IMR-90 (cell line): ENCODE measurements at places on chromosomes 3 and 15. TPM values are rescaled to one million over a fixed set of nuclear protein-coding genes. Genes with fewer than 3 reads are reported as not detected.

- no peak for DNase-seq
Measured at GRCh38 chr3:9169326-9169725, 80.1 kb downstream of the SRGAP3 start.

The CHST13 gene
- total RNA-seq = not detected in 2 replicates

DNA sequence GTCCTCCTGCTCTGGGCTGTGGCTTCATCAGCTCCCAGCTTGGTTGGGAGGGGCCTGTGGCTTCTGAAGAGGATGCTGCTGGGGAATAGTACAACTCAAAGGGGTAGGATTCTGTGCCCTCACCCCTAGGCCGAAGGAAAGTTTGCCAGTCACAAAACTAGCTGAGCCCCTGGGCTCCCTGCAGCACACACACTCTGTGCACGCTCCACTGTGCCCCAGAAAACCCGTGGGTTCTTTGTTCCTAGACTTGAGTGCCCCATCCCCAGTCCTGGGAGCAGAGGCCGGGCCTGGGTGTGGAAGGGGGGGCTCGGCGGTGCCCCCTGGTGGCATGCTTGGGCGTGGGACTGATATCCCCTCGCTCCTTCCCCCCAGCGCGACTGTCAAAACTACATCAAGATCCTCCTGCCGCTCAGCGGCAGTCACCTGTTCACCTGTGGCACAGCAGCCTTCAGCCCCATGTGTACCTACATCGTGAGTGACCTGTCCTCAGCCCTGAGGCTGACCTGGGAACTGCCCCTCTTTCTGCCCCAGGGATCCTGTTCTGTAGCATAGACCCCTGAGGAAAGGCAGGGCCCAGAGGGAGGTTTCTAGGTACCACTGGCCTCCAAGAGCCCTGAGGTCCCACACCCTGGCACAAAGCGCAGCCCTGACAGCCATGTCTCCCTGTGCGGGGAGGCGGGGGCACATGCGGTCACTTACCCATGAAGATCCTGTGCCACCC is 14.2 kb downstream of the CIB1 start:
- DNase-seq = no peak

The NTRK3 gene
- total RNA-seq = under 0.01 TPM in 2 replicates

DNA sequence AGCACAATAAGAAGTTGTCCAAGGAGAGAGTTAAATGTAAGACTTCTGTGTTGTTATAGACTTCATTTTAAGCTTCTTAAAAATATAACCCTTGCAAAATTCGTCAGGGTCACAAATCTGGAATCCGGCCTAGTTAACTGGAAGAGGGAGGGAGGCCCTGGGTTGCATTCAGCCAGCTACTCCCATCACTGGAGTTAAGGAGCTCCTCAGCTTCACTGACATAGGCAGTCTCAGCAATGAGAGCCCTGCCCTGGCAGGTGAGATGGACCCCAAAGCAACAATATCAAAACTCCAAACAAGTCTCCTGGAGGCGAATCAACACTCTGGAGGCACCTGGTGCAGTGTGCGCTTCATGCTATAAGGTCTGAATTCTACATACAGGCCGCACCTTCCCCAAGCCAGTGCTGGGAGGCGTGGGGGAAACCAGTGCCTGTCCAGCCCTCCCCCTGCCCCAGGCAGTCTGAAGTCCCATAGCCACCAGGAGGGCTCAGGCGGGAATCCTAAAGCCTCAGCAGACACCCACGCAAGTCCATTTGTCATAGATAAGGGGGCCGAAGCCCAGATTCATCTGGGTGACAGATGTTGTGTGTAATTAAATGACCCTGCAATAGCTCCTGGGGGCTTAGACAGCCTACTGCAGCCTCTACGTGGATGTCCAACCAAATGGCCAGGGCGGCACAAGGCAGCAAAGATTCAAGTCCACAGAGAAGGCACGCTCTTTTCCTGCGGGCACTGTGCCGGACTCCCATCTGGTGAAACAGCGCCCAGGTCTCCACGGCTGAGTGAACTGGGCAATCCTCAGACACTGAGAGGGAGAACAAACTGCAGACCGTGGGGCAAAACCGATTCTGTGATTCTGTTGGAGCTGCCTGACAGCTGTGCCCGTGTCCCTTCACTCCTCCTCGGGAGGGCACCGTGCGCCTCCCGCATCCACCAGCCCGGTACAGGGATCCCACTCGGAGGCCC is 64.9 kb downstream of the ATP10A start:
- DNase-seq = peak; percentile 54

DNA sequence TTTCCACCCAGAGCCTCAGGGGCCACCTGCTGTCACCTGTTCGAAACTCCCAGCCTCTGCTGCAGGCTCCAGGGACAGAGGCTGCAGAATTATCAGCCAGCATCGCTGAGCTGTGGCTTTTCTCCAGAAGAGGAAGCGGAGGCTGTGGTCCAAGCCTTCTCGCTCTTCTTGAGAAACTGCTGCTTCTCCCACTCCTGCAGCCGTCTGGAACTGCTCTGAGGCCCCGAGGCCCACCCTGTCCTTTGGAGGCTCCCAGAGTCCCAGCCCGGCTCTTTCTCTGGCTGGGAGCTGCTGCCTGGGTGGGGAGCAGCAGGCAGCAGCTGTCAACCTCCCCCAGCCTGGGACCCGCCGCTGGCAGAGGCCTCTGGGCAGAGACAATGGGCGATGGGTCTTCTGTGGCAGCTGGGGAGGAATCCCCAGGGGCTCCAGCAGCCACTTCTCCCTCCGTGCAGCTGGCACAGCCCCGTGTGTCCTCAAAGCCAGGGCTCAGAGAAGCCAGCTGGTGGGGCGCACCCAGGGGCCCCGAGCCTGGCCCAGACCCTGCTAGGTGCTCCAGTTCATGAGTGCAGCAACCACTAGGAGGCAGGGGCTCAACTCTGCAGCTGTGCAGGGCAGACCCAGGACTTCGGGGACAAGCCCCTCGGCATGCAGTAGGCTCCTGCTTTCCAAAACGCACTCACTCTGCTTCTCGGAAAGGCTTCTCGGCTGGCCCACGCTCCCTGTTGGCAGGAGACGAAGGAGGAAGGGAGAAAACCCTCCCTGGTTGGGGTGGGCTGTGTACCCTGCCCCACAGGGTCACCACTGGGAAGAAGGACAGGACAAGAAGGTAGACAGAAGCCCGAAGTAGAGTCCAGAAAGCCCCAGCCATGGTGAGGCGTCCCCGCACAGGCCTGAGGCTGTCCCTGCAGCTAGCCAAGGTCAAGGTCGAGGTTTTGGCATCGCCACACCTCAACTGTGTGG is 49.9 kb upstream of the FURIN start:
- DNase-seq = no peak

DNA sequence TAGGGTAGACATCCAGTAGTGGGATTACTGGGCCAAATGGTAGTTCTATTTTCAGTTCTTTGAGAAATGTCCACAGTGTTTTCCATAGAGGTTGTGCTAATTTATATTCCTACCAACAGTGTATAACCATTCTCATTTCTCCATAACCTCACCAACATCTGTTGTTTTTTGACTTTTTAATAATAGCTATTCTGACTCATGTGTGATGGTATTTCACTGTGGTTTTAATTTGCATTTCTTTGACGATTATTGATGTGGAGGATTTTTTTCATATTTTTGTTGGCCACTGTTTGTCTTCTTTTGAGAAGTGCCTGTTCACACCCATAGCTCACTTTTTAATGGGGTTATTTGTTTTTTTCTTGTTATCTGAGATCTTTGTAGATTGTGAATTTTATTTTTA is 125.2 kb downstream of the CFAP20DC start:
- DNase-seq = peak; percentile 26

The CIB1 gene
- total RNA-seq = 29.4 and 31.5 TPM in 2 replicates

DNA sequence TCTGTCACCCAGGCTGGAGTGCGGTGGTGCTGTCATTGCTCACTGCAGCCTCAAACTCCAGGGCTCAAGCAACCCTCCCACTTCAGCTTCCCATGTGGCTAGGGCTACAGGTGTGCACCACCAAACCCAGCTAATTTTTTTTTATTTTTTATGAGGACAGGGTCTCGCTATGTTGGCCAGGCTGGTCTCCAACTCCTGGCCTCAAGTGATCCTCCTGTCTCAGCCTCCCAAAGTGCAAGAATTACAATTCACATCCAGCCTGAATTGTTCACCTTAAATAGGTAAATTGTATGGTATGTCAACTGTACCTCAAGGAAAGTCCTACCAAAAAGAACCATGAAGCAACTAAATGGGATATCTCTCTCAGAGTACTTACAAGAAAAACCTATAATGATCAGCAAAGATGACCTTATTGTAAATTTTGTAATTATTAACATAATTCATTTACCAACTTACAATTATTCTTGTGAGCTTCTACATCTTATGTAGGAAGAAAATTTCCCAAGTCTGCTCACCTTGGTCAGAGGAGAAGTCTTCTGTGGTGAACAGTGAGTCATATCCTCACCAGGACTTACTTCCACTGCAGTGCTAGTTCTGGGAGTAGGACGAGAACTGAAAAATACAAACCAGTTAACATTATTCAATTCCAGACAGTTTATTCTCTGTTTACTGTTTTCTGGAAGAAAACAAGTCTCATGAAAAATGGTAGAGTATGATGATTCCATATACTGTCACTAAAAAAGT is 54.4 kb downstream of the ULK4 start:
- DNase-seq = peak; percentile 59

DNA sequence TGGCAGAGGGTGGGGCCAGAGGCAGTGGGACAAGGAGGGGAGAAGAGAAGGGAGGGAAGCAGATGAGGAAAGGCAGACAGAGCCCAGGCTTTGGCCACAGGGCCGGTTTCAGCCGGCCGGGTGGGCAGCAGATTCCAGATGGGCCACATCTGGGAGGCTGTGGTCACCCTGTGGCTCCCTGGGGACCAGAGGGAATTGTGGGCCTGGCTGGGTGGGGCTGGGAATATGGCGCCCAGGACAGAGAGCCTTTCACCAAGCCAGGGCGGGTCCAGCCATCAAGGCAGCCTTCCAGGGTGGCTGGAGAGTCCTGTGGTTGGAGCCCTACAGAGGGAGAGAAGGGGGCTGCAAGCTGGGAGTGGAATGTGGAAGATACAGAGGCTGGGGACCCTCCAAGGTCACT is 18.9 kb downstream of the PTH1R start:
- DNase-seq = no peak

DNA sequence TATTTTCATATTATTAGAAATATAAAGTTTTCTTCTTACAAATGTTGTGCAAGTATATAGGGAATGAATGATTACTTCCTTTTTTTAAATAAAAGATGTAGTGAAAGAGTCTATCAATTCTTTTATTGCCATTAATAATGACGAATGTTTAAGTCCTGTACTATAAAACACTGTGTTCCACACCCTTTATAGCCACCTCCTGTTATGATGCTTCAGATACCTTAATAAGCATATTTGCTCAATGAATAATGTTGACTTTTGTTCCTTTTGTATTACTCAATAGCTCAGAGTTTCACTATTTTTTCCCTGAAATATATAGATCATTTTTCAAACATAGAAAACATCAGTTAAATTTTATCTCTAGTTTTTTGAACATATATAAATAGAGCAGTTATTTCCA is 378.2 kb upstream of the THBS1 start:
- no peak for DNase-seq

- DNase-seq = no peak
Measured at GRCh38 chr15:81908111-81908510, 137.7 kb downstream of the MEX3B start.

DNA sequence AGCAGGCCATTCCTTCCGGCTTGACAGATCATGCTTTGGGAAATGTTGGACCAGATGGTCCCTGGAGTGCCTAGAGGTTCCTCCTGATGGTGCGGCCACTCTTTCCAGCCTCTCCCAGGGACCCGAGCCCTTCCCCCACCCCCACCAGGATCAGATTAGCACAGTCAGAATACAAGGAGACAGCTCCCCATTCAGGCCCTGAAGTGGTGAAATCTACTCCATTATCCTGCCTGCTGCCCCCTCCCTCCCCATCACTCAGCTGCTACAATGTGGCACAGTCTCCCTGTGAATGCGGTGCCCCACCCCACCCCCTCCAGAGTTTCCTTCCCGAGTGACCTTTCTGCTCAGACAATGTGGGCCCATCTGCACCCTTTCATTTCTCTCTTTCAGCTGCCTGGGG is 29.4 kb downstream of the RNU5B-1 start:
- DNase-seq = no peak

GRCh38 chr15:47293466-47294162 is 423.7 kb upstream of the SEMA6D start:
- peak; percentile 95 for DNase-seq

The ADAMTS7 gene
- 0.83 and 1.4 TPM in 2 replicates for total RNA-seq

DNA sequence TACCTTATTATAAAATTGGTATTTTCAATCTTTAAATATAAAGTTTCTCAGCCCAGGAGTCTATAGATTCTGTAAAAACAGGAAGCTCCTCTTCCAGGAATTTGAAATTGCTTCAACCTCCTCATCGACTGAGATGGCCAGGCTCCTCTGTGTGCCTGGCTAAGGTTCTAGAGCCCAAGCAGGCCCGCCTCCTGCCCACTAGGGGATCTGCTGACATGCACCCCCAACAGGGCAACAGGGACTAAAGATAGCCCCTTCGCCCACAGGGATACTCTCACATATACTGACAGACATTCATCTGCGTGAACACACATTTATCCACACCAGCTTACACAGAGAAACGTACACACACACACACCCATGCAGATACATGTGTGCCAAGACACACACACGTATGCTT is 183.1 kb upstream of the TLE3 start:
- DNase-seq = no peak
